BJ (cell line): ENCODE measurements at places on chromosomes 5 and 9.

DNA sequence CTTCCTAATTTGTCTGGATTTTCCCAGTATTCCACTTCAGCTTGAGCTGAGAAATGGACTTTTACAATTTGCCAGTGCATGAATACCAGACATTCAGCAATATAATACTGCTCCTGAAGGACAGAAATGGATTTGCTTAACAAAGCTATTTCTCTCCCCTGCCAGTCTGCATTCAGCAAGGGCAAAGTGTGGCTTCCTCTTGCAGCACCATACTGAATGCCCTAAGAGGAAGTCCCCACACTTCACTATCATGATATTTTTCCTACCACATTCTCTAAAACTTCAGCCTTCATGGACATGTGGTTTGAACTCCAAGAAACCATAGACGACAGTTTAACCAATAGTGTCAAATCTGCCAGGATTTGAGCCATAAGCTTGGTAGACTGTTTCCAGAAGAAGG is 19.8 kb upstream of the TLE4 start:
- no peak for DNase-seq

DNA sequence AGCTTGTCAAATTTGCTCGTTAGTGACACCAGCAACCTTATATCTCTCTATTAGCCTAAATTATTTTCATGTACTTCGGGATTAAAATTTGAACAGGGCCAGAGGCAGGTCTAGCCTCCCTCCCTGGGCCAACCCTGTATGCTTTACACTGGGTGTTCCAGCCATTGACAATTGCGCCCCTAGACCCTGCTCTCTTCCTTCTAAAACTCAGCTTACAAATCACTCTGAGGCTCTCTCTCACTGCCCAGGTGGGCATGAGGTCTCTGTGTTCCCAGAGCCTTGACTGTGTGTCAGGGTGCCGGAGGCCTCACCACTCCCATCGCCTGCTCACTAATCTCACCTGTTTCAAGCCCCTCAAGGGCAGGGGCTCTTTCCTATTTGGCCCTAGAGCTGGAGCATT is 6.4 kb upstream of the CFAP90 start:
- no peak for DNase-seq

GRCh38 chr9:13759551-13759950 is 480.1 kb upstream of the MPDZ start:
- no peak for DNase-seq

DNA sequence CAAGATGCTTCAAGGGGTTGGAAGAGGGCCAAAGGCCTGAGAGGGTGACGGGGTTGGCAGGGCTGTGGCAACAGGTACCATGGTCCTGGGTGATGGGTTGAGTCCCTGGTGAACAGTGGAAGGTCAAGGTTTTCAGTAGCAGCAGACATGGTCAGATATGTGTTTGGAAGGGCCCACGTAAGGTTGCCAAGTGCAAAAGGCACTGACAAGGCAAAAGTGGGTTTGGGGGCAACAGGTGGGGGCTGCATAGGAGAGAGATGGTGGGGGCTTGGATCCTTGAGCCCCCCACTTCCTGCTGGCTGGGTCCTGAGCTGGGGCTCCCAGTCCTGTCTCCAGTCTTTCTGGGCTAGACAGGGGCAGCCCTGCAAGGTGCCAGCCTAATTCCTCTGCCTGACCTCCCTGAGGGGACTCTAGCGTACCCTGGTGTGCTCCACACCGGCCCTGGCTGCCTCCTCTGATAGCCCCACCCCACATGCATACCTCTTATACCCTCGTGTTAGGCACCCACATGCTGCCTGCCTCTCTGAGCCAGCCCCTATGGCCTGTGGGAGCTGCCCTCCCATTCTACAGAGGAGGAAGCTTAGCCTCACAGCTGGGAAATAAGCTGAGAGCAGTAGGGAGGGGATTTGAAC is 20.9 kb upstream of the NSD1 start:
- no peak for DNase-seq

GRCh38 chr9:122055701-122056100 is 37.4 kb downstream of the TTLL11 start:
- DNase-seq: no peak

DNA sequence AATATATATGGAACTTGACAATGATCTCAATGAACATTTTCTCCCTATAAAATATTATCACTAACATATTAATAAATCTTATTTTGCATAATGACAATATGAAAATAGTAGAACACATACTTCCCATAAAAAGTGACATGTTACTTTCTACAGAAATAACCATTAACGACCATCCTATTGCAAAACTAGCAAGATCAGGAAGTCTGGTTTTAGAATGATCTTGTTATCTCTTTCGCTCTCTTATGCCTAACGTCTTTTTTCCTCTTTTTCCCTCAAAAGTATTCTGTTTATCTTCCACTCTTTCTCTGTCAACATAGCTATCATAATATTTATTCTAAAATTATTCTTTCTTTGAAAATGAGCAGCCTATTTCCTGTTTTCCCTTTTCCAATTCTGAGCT is 21.6 kb upstream of the C5orf46 start:
- no peak for DNase-seq

DNA sequence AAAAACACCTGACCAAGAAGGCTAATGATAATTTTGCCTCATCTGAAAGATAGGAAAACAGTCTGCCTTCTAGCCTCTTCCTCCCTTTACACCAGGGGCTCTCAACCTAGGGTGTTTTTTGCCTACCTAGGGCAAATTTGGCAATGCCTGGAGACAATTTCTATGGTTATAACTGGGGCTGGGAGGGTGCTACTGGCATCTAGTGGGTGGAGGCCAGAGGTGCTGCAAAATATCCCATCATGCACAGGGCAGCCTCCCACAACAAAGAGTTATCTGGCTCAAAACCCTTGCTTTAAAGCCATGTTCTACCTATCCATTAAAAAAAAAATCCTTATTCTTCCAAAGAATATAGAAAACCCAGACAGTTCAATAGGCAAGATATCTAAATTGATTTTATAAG is 45.0 kb upstream of the NR3C1 start:
- no peak for DNase-seq

- no peak for DNase-seq
Observed at GRCh38 chr5:92835712-92836111, 745.3 kb downstream of the NR2F1-AS1 start.

DNA sequence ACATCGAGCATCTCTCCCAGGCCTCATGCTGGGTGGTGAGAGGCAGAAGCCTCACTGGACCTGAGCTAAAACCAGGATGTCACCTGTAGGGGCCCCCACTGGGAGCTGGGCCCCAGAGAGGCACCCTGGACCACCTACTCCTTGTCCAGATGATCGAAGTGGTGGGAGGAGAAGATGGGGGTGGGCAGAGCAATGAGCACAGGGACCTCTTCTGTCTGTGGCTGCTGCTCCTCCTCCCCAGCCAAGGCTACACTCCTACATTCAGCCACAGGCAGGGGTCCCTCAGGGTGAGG is 227.5 kb downstream of the CACNA1B start:
- DNase-seq: no peak

- DNase-seq: no peak
Observed at GRCh38 chr9:3828495-3828894, 302.7 kb upstream of the RFX3 start.

DNA sequence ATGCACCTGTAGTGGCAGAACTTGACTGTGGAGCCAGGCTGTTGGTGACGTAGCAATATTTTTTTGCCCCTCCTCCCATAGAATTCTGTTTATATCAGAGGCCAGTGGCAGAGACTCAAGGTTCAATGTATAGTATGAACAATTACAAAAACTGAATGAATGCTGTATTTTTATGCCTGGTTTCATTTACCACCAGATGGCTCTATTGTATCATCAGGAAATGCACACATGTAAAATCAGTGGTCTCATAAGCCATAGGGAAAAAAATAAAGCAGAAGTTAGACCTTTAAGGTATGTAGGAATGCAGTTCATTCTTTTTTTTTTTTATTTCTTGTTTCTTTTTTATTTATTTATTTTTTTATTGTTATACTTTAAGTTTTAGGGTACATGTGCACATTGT is 43.6 kb downstream of the CCDC192 start:
- no peak for DNase-seq

- DNase-seq: no peak
Observed at GRCh38 chr5:93610581-93611272, 27.7 kb downstream of the NR2F1 start.

GRCh38 chr5:173743641-173744343 is 127.3 kb upstream of the BOD1 start:
- no peak for DNase-seq

DNA sequence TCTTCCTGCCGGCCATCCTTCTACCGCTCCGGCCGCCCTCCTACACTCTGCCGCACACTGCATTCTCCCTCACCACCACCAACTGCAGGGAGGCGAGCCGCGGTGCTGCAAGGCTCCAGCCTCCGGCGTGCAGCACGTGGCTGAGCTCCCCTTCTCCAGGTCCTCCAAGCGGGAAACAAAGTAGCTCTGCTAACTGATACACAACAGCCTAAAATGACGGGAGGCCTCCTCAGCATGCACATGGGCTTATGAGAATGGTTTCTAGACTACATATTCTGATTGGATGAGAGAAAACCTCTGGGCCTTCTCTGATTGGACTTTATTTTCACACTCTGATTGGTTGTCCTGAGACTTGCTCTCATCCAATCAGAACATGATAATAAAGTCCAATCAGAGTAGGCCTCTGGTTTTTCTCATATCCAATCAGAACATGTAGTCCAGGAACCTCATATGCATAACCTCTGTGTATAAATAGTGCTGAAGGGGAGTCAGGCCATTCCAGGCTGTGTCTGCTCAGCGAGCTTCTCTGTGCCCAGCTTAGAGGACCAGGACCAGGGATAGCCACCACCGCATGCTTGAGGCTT is 27.0 kb upstream of the ZNF354B start:
- DNase-seq: no peak

DNA sequence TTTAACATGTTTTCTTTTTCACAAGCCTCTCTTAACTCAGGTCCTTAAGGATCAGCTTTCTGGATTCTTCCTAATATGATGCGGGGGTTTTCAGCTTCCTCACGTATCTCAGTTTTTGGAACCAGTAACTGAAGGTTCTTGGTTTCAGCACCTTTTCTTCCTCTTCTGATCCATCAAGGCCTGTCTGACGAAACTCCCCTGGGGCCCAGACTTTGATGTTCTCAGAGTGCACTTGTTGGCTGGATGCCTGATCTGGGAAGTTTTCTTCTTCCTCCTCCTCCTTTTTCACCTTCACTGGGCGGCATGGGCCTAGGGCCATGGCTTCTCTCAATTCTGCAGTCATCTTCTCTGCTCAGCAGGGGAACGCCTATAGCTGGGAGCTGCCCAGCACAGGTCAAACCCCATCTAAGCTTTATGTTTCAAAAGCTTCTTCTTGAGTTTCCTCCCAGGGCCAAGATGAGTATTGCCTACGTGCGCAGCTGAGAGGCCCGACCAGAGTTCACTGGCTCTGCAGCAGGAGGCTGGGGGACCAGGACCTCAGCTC is 44.8 kb downstream of the GHR start:
- DNase-seq: no peak

GRCh38 chr5:81948349-81948748 is 23.5 kb upstream of the ATG10 start:
- no peak for DNase-seq

DNA sequence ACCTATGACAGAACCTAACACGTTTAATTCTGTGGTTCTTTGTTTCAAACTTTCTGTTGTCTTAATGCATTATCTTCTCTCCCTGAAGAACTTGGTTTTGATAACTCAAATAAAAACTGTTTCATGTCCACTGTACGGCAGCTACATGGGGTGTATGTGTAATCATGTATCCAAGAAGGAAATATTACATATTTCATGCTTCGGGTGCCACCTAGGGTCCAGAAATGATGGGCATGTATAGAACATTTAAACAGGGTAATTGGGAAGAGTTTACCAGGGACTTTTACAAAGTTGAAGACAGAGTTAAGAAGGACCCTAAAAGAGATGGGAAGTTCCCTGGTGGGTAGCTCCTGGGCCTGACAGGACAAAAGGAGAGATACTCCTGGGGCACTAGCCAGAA is 291.3 kb downstream of the FBXL7 start:
- no peak for DNase-seq

DNA sequence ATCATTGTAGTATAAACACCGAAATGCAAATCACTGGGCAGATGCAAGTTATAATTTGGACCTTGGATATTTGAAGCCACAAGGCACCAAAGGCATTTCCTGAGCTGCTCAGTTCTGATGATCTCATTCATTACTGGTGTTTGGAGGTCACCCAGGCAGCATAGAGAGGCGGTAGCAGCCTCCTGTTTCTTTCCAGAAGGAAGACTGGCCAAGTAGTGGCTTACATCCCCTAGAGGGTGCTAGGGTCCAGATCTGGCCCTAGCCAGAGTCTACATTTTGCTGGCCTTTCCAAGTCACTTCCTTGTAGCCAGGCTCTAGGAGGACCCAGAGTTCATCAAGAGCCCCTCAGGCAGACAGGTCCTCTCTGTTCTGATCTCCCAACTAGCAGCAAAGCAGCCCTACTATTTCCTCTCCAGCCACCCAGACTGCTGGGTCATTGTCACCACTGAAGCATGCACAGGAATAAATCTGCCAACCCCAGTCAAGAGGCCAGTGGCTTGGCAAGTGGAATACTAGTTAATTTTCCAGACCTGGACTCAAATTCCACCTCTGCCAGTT is 33.4 kb upstream of the TTC1 start:
- peak; percentile 89 for DNase-seq

- peak; percentile 59 for DNase-seq
Observed at GRCh38 chr9:98864281-98865174, 57.1 kb downstream of the GALNT12 start.

DNA sequence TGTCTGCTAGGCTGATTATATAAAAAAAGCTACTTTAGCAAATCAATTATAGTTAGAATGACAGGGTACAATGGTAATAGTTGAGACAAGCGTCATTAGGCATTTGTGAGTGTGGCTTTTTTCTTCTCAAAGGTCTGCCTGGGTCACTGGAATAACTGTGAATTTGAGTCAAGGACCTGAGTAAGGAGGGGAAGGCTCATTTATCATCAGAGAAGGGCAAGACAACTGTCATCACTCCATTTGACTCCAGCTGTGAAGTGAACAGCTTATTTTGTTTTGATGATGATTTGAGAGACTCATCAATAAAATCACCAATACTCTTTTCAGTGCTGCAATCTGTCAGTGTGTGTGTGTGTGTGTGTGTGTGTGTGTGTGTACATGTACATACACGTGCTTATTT is 118.6 kb downstream of the MAT2B start:
- DNase-seq: no peak

- DNase-seq: no peak
Observed at GRCh38 chr5:121285801-121286521, 565.7 kb upstream of the FTMT start.

GRCh38 chr5:386432-387341 is 56.3 kb upstream of the EXOC3 start:
- DNase-seq: no peak

DNA sequence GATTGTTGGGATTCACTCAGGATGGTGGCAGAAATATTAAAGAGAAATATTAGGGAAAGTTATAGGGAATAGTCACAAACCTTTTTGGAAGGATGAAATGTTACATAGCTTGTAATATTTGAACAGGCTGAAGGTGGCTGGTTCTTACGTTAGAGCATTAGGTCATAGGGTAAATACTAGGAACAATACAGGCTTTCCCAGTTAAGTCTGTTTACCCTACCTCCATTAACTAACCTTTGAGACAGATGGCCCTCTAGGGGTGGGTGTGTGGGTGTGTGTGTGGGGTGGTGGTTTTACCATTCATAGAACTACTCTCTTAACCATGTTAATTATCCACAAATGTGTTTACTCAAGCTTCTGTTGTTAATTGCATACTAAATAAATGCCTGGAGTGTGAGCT is 94.3 kb upstream of the STK32A start:
- DNase-seq: no peak
